ENCODE measurements at places on chromosomes 13 and 19. TPM values are rescaled to one million over a fixed set of nuclear protein-coding genes. Genes with fewer than 3 reads are reported as not detected.

HAUS5 gene
- 6.3 TPM for total RNA-seq

ZIK1 gene
- total RNA-seq = not detected

CD33 gene
- 0.33 TPM for total RNA-seq

SIGLEC12 gene
- total RNA-seq = not detected

COL4A2 gene
- 54.6 TPM for total RNA-seq

SUPT20H gene
- 86.8 TPM for total RNA-seq

UHRF1 gene
- 16.0 TPM for total RNA-seq

FPR2 gene
- total RNA-seq = not detected

LILRB2 gene
- not detected for total RNA-seq

PSG2 gene
- not detected for total RNA-seq

ZNF846 gene
- total RNA-seq = 3.2 TPM

CPAMD8 gene
- total RNA-seq = 2.3 TPM

SYNGR4 gene
- not detected for total RNA-seq

KIR3DL1 gene
- not detected for total RNA-seq

DNA sequence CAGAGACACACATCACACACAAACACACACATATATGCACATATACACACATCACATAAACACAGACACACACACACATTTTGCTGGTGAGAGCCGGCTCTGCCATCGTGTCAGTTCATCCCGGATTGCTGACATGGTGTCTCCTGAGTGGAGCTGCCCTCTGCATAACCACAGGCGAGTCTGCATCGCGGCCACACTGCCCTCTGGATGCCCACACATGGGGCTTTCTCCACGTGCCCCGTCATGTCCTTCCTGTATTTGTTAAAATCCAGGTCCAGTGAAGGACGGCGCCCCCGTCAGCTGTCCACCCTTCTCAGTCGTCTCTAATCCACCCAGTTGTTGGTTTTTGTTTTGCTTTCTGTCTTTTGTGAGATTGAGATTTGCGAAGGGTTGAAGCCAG, 52.6 kb upstream of the F7 start:
- no peak overlapping the region for H3K27ac ChIP-seq
- H3K27me3 ChIP-seq = peaks cover 42% of the 10 kb centered on the region
- no peak for DNase-seq
- no peak overlapping the region for H3K4me3 ChIP-seq
- H3K4me1 ChIP-seq = no peaks in the 10 kb centered on the region

DNA sequence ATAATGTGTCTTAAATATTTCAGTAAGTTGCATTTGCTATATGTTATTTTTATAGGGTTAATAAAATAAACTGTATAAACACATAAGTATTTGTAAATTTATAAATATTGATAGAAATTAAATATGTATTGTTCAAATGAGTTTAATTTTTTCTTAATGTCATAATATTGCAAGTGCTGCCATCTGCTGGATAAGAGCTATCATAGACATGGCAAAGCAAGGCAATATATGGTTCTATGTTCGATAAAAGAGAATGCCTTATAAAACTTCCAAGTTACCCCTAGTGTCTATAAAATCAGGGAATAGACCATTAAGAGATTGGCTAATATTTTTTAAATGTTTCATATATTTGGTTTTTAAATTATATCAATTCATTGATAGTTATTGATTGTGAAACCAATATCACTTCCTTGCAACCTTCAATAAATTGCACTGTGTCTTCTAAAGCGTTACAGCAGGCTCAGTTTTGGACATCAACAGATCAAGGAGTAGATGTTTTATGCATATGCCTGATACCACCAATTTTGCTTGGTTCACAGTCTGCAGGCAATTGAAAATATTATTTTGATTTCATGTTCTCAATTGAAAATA, 29.0 kb upstream of the SLITRK6 start:
- H3K36me3 ChIP-seq = no peaks in the 10 kb centered on the region
- no peaks in the 10 kb centered on the region for H3K4me1 ChIP-seq
- H3K27me3 ChIP-seq = no peaks in the 10 kb centered on the region
- H3K4me3 ChIP-seq = no peak overlapping the region

- no peak overlapping the region for H3K4me3 ChIP-seq
- no peaks in the 10 kb centered on the region for H3K4me1 ChIP-seq
- H3K27ac ChIP-seq = no peak overlapping the region
- DNase-seq = no peak
- H3K36me3 ChIP-seq = no peaks in the 10 kb centered on the region
Measured at GRCh38 chr19:23802290-23802689, 43.6 kb upstream of the ZNF681 start.

DNA sequence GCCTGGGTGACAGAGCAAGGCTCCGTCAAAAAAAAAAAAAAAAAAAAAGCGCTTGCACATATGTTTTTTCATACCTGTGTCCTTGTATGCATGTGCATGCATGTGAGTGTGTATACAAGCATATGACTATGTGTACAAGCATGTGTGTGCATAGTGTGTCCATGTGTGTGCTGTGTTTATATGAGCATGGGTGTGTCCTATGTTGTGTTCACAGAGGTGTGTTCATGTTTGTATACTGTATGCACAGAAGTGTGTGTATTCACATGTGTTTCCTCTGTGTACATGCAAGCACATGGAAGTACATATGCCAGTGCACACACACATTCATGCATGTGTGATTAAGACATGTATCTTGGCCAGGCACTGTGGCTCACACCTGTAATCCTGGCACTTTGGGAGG, 17.1 kb downstream of the MYO9B start:
- no peak overlapping the region for H3K27ac ChIP-seq
- DNase-seq = no peak
- peaks cover 5% of the 10 kb centered on the region for H3K36me3 ChIP-seq
- peaks cover 11% of the 10 kb centered on the region for H3K4me1 ChIP-seq

GRCh38 chr13:74575729-74576125, 441.5 kb upstream of the KLF12 start:
- H3K27me3 ChIP-seq = no peaks in the 10 kb centered on the region
- peak; percentile 31 for DNase-seq
- no peaks in the 10 kb centered on the region for H3K36me3 ChIP-seq

DNA sequence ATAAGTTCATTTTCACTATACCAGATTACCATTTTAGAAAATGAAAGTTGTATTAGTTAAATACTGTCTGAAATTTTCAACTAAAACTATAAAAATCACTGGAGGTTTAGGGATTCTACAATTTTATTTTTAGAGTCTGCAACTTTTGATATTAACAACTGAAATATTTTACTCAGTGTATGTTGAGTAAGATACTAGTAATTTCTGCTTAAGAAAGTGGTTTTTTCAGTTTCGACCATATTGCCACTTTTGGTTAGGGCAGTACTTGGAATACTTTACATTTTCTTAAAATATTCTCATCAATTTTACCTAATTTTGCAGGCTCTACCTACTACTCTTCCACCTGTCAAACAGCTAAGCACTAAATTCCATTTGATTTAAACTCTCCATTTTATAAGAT, 59.6 kb downstream of the KCNRG start:
- H3K36me3 ChIP-seq = peaks cover 6% of the 10 kb centered on the region
- H3K27ac ChIP-seq = peak overlapping the region; percentile 99
- no peak overlapping the region for H3K4me3 ChIP-seq

DNA sequence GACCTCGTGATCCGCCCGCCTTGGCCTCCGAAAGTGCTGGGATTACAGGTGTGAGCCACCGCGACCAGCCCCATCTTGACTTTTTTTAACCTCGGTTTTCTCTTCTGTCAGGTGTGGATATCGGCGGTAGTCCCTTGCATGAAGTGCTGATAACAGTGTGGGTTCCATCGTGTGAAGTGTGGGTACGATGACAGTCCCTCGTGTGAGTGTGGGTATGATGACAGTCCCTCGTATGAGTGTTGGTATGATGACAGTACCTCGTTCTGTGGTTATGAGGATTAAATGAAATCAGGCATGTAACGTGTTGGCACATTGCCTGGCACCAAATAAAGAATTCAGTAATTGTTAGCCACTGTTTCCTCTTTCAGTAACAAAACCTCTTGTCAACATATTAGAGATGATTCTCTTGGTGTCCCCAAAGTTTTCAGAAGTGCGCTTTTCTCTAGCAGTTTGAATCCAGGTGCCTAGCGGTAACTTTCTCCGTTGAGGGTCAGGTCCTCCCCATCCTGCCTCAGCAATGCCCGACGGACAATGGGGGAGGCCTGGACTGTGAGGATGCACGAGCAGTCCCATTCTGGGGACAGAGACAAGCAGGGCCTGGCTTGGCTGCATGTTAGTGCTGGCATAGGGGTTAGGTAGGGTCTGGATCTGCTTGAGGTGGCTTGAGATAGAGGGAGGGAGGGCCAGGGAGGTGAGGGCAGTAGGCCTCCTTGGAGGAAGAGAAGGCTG, 15.3 kb downstream of the GATAD2A start:
- H3K27me3 ChIP-seq = no peaks in the 10 kb centered on the region
- H3K36me3 ChIP-seq = no peaks in the 10 kb centered on the region
- no peak for DNase-seq
- no peak overlapping the region for H3K27ac ChIP-seq

DNA sequence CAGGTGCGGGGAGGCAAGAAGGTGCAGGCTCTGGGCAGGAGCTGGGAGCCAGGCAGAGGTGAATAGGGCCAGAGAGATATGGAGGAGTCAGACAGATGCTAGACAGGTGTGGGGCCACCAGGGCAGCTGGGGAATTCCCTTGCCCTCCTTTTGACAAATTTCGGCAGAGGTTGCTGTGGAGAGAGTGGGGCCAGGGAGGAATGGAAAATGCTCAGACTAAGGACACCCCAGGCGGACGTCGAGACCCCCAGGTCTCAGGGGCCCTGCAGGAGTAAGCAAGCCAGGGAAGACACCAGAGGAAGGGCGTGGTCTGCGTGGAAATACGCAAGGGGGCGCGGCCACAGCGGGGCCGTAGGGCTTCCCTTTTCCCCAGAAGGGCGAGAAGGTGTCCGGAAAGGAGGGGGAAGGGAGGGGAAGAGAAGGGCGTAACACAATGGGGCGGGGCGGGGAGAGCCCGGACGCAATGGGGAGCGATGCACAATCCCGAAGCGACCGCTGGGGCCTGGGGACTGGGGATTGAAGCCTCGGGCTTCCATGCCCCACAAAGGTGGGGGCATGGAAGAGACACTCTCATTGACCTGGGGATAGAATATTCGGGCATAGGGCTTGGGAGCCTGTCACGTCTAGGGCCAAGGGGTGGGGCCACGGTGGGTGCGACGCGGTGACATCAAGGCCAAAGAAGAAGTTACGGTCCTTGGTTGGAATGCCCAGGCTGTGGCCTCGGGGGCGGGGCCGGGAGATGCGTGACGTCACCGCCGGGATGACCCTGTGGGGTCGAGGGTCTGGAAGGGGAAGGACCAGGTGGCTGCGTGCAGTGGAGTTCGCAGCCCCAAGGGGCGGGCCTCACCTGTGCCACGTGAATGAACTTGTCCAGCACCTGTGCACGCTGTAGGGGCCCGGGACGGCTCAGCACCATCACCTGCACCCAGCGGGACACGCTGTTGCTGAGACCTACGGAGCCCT, 8.2 kb downstream of the RASGRP4 start:
- H3K27me3 ChIP-seq = peaks cover 35% of the 10 kb centered on the region
- peaks cover 10% of the 10 kb centered on the region for H3K4me1 ChIP-seq
- H3K27ac ChIP-seq = no peak overlapping the region

- no peak overlapping the region for H3K4me3 ChIP-seq
- peaks cover 3% of the 10 kb centered on the region for H3K4me1 ChIP-seq
- H3K27ac ChIP-seq = no peak overlapping the region
- no peak for DNase-seq
- no peaks in the 10 kb centered on the region for H3K36me3 ChIP-seq
Measured at GRCh38 chr13:33649212-33649878, 168.6 kb upstream of the RFC3 start.

GRCh38 chr13:111584101-111584672, 263.7 kb downstream of the TEX29 start:
- no peaks in the 10 kb centered on the region for H3K4me1 ChIP-seq
- no peak overlapping the region for H3K4me3 ChIP-seq
- no peak for DNase-seq
- H3K27me3 ChIP-seq = no peaks in the 10 kb centered on the region
- H3K27ac ChIP-seq = no peak overlapping the region

DNA sequence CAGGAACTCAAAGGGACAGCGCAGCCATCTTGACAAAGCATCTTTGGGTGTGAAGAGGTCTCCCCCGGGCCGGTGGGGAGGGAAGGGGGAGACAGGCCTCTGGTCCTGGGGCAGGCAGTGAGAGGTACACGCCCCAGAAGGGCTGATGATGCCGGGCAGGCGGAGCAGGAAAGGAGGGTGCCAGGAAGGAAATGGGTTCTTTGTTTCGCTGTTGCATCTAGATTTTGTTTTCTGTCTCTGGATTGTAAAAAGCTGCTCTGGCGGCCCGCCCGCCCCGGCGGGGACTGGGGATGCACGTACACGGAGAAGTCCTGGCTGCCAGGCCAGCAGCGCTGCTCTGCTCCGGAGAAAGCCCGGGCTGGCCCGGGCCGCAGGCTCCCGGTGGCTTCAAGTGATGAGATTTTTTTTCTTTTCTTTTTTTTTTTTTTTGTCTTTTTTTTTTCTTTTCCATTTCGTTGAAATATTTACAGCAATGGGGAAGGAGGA, 13.2 kb upstream of the ASF1B start:
- H3K4me1 ChIP-seq = peaks cover 21% of the 10 kb centered on the region
- no peaks in the 10 kb centered on the region for H3K27me3 ChIP-seq
- H3K4me3 ChIP-seq = no peak overlapping the region
- H3K27ac ChIP-seq = no peak overlapping the region

DNA sequence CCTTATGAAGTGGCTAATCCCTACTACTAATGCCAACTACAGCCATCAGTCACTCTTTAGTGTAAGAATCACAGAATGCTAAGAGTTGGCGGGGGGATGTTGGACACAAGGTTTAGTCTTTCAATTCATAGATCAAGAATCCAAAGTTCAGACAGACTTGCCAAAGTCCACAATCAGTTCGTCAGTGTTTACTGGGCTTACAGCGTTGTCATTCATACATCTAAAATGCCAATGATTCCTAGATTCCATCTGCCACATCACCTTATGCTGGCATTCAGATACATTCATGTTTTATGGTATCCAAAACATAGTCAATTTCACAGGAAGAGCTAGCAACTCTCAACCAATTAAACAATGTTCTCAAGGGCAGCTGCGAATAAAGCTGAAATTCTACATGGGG, 18.1 kb downstream of the RCBTB2 start:
- no peak overlapping the region for H3K27ac ChIP-seq
- H3K36me3 ChIP-seq = peaks cover 13% of the 10 kb centered on the region
- H3K27me3 ChIP-seq = no peaks in the 10 kb centered on the region
- H3K4me1 ChIP-seq = no peaks in the 10 kb centered on the region
- DNase-seq = no peak

DNA sequence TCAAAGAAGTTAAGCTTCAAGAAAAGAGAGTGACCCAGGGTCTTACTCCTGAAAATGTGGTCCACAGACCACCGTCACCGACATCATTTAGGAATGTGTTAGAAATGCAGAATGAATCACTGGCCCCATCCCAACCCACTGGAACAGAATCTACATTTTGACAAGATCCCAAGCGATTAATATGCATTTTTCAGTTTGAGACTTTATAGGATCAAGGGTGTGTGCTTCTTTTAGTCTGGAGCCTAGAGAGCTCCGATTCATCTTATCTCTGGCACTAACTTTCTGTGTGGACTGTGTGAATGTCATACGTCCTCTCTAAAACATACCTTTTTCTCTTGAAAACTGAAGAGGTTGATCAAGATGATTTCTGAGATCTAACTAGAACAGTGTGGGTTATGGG, 484.8 kb downstream of the MYO16 start:
- H3K36me3 ChIP-seq = no peaks in the 10 kb centered on the region
- H3K4me3 ChIP-seq = no peak overlapping the region
- no peak for DNase-seq

- peaks cover 11% of the 10 kb centered on the region for H3K4me1 ChIP-seq
- no peak overlapping the region for H3K4me3 ChIP-seq
- no peaks in the 10 kb centered on the region for H3K27me3 ChIP-seq
- H3K36me3 ChIP-seq = no peaks in the 10 kb centered on the region
Measured at GRCh38 chr13:33940898-33941297, 122.9 kb downstream of the RFC3 start.
